Stimulated activated CD8-positive, alpha-beta memory T cell treated with anti-CD3 and anti-CD28 coated beads, Interleukin-12 subunit alpha, Interleukin-12 subunit beta, amount 100 ng/mL, for 4 hours (primary cell): ENCODE measurements at places on chromosomes 1 and 21.

GRCh38 chr1:242689378-242689777, 164.9 kb upstream of the PLD5 start:
- no peak for DNase-seq

DNA sequence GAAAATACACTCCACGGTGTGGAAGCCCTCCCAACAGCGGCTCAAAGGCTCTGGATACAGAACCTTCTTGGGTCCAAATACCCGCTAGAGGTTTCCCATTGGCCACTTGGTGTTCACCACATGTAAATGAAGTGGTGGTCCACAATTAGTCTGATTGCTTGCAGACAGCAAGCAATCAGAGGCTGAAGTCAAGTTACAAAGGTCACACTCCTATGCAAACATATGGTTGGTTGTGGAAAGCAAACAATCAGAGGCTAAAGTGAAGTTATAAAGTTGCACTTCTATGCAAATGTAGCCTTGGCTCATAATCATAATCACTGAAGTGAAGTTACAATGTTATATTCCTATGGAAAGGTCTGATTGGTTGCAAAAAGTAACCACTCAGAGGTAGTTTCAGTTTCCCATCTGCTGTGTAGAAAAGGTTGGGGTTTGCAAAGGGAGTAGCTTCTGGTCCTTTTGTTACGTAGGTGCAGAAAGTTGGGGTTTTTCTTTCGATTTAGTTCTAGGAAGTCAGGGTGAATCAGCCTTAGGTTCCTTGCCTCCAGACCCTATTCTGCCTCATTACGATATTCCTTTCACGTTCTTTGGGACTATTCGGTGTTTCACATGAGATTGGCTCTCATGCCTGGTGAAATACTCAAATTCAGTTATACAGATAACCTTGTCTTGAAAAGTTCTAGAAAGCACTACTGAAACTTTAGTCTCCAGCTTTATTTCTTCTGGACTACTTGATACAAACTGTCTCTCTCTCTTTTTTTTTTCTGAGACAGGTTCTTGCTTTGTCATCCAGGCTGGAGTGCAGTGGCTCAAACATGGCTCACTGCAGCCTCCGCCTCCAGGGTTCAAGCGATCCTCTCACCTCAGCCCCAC, 36.7 kb upstream of the MTF2 start:
- no peak for DNase-seq

- no peak for DNase-seq
These were observed 3.1 kb downstream of the ACAP3 start for GRCh38 chr1:1304331-1305299.

- DNase-seq, result no peak
These were observed 99.4 kb downstream of the SMYD2 start for GRCh38 chr1:214380396-214380795.

GRCh38 chr1:240441669-240442068, 170.3 kb downstream of the GREM2 start:
- DNase-seq, result no peak

DNA sequence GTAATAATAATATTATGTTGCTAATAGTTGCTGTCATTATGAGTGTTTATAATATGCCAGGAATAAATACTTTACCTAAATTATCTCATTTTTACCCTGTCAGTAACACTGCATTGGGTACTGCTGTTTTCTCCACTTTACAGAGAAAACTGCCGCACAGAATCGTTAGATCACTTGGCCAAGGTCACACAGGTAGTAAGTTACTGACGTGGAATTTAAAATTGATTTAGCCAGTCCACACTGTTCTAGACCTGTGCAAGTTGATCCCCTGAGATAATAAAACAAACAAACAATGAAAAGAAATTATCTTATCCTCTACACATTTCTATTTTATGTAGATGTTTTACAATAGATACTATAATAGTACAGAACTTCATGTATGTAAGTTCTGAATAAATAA, 174.1 kb downstream of the ROR1 start:
- DNase-seq, result no peak

DNA sequence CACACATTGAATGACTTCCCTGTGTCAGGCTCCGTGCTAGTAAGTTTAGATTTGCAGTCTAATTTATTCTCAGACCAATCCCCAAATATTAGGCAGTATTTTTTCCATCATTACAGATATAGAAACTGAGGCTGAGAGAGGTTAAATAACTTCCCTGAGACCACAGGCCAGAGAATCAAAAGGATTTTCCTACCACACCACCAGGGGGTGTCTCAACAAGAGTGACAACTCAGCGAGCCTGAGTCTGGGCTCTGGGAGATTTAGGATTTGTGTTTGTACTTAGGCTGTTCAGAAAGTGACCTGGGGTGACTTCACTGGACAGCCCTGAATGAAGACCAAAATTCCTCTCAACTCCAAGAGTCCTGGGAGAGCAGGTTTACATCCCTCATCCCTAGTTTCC, 13.3 kb upstream of the LCE5A start:
- no peak for DNase-seq

DNA sequence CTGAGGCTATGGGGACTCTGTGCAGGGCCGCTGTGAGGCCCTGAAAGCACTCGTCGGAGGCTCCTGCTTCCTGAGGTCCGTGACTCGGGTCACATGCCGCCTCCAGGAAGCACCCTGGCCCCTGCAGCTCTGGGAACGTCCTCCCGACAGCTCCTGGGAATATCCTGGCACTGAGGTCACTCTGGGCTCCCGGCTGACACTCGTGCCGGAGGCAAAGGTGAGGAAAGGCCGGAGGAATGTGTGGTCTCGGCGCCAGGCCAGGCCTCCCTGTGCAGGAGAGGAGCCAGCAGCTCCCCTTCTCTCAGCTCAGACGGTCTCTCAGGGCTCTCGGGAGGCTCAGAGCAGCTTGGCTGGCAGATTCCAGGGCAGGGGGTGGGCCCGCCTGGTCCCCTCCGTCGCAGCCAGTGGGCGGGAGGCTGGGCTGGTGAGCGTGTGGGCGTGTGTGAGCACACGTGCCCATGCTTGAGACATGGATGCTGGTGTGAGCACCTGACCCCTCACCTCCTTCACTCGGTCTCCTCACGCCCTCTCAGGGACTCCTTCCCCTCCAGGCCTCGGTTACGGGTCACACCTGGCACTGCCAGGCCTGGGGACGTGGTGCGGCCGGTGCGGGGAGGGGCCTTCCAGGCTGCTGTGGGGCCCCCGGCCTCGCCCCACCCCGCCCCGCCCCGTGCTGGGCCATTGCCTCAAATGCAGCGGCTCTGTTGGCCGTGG, 5.5 kb upstream of the RNF223 start:
- peak; percentile 32 for DNase-seq

GRCh38 chr1:176896216-176896615, 268.3 kb downstream of the ASTN1 start:
- DNase-seq, result no peak

DNA sequence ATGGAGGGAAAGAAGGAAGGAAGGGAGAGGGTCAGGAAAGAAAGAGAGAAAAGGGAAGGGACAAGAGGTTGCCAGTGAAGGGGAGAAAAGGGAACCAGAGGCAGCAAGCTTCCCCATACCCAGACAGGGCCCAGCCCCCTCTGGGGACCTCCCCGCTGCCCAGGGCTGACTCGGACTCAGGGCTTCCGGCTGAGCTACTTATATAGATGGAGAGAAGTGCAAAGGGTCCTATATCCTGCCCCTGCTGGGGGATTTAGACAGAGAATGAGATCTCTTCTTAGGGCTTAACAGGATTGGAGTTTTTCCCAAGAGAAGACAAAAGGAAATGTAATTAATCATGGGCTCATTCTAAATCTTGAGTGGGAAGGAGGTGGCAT, at the start of gene ETV3L:
ETV3L (minus strand) TSS at position 176 of the 377 bp plus-strand sequence. CDS start 285 bp downstream, outside the sequence.
- DNase-seq, result no peak

DNA sequence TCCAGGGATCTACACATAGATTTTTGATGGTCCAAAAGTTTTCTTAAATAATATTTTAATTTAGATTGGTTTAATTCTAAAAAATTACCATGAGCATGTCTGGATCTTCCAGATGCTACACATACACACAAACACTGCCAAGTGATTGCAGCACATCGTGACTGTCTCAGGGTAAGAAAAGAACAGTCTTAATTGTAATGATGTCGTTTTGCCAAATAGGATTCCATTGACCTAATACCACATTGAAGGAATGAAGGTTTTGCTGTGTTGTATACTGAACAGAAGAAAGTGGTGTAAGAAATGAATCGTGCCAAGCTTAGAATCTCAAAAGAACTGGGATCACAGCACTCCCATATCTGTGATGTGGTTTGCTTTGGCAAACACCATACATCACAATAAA, 633.3 kb upstream of the CAMK1G start:
- DNase-seq, result no peak

DNA sequence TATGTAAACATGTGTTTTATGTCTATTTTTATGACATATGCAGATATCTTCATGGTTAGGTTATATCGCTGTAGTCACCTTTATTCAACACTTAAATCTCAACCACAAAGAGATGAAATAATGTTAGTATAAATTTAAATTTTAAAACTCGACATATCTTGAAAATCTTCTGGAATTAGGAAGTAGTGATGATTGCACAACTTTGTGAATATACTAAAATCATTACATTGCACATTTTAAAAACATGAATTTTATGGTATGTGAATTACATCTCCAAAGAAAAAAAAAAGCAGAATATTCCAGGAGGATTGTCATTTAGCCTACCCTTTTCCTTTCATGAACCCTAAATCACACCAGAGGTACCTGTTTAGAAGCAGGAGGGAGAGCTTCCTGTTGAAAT, 39.4 kb upstream of the CACYBP start:
- no peak for DNase-seq

DNA sequence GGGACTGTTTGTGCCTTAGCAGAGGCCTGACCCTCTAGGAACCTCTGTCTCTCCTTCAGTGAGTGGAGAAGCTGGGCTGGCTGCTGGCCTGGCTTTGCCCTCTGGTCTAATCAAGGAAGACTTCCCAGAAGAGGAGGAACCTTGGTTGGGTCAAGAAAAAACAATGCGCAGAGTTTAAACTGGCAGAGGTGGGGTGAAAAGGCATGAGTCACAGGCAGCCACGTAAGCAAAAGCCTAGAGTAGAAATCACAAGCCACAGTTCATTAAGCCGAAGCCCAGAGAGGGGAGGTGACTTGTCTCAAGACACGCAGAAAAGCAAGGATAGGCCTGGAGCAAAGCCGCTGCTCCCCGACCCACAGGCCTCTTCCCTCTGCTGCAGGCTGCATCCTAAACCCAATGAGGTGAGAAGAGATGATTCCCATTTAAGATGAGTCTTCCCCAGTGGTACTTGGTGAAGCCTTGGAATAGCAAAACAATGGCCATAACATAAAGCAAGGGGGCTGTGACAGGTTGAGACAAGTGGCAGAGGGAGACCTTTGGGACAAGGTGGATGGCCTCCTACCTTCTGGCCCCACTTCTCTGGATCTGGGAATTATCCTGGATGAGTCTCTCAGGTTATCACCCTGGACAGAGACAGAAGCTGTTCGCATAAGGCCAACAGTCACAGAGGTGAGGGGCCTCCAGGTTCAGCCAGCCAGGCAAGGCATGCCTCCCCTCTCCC, 7.7 kb downstream of the PDZK1IP1 start:
- DNase-seq, result no peak

GRCh38 chr1:116944613-116945012, 34.9 kb downstream of the PTGFRN start:
- DNase-seq, result no peak

- no peak for DNase-seq
These were observed 40.2 kb upstream of the CAMTA1 start for GRCh38 chr1:6745073-6745472.

DNA sequence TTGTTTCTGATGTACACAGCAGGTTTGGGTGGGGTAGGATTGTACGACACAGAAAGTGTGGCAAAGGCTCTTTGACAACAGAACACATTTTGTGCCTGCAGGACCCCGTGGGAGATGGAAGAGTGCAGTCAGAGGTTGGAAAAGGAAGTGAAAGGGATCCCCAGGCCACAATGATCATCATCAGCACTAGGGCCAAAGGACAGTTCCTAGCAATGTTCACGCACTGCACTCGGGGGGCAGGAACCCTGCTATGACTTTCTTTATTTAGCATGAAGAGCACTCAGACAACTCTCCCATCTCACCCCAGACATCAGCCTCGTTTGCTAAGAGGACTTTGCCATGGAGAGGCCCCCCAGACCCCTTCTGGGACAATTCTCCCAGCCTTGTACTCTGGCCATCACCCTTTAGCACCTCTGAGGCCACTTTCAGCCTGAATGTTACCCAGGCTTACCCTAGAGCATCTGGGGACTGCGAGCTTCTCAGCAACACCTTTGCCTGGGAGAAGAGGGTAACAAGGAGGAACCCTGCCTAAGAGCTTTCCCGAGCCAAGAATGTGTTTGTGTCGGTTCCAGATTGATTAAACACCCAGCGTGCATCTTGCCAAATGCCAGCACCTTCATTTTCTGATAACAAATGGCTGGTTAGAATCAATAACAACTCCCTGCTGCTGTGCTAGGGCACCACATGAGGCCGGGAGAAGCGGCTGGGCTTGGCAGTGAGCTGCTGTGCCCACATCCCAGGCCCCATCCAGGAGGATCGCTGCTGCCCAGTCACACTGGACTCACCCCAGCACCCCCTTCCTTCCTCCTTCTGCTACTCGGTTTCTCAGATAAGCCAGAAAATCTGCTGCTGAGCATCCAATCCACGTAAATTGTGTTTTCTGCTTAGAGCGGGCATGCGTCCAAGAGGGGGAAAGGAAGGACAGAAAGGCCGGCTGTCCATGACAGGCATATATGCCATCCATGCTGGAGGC, 633.1 kb downstream of the AJAP1 start:
- DNase-seq, result no peak

- no peak for DNase-seq
These were observed 86.9 kb upstream of the TSPAN2 start for GRCh38 chr1:115176189-115176588.

DNA sequence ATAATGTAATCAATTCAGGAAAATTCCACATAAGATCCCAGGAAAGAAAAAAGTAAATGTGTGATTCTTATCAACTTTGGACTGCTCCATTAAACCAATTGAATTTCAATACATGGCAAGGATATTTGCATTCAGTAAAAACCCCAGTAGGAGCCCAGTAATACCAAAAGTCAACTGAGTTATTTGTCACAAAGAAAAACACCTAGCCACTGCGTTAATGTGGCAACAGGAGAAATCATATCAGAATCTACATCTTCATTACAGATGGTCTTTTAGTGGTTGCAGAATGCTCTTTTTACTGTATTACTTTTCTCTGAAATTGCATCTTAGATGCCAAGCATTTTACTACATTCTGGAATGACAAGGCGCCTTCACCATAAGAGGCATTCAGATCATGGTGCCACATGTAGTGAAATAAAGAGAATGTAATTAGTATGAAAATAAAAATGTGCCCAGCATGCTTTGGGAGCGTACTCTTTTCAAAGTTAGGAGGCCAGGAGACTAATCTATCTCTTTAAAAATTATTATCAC, 180.7 kb downstream of the PATJ start:
- DNase-seq, result no peak

- no peak for DNase-seq
These were observed 125.9 kb upstream of the VAMP3 start for GRCh38 chr1:7644961-7645750.

- no peak for DNase-seq
These were observed at the start of gene SLC27A3 for GRCh38 chr1:153774780-153775457. Gene SLC27A3 (plus strand): TSS chr1:153775407. CDS start chr1:153775498, 91 bp downstream.

GRCh38 chr21:14773777-14774345, 227.7 kb upstream of the SAMSN1 start:
- peak; percentile 3 for DNase-seq
